Fibroblast of skin of left quadriceps (primary cell): ENCODE measurements at places on chromosomes 13 and 19.

DNA sequence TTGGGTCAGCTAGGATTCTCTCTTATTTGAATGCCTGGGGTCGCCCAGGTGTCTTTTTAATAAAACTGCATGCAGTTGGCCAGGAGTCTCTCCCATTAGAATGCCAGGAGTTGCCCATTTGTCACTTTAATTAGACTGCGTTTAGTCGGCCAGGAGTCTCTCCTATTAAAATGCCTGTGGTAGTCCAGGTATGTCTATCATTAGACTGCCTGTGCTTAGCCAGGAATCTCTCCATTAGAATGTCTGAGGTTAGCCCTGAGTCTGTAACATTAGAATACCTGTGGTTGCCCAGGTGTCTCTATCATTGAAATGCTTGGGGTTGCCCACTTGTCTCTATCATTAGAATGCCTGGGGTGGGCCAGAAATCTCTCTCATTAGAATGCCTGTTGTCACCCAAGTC lies 1470.9 kb downstream of the UQCRFS1 start:
- no peak for DNase-seq

GRCh38 chr13:48266150-48266549 lies 33.1 kb downstream of the ITM2B start:
- no peak for DNase-seq

GRCh38 chr13:41978007-41978406 lies 17.1 kb upstream of the VWA8 start:
- DNase-seq, result no peak

GRCh38 chr13:28657784-28658538 lies 969 bp upstream of the POMP start:
- no peak for DNase-seq

DNA sequence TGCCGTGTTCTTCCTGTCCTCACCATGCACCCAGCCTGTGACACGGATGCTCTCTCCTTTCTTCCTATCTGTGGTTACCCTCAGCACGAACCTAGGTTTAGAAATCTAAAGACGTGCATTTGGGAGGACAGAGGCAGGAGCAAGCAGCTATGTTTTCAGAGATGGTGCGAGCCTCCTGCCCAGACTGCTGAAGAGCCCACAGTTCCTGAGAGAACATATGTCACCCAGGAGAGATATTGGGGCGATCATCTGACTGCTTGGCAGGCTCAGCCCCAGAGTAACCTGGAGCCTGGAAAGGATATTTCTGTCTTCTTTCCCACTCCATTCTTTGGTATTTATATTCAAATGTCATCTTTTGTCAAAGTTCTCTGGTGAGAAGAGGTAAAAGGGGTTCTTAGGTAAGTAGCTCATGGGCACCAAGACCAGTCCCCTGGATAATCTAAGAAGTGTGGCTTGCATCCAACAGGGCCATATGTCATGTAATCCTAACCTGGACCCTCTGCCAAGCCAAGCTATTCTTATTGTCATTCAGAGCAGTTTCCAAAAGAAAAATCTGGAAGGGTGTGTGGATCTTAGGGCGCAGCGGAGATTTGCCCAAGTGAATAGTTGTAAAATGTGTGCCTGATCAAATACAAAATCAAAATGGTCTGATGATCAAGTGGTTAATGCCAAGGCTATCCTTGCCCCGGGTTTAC lies 59.5 kb downstream of the FGF9 start:
- DNase-seq, result no peak

GRCh38 chr19:5954293-5954692 lies 23.6 kb downstream of the RANBP3 start:
- no peak for DNase-seq

GRCh38 chr19:6065685-6066374 lies 44.5 kb downstream of the RFX2 start:
- no peak for DNase-seq

GRCh38 chr19:53553156-53553555 lies 15.2 kb downstream of the ZNF331 start:
- DNase-seq, result no peak

DNA sequence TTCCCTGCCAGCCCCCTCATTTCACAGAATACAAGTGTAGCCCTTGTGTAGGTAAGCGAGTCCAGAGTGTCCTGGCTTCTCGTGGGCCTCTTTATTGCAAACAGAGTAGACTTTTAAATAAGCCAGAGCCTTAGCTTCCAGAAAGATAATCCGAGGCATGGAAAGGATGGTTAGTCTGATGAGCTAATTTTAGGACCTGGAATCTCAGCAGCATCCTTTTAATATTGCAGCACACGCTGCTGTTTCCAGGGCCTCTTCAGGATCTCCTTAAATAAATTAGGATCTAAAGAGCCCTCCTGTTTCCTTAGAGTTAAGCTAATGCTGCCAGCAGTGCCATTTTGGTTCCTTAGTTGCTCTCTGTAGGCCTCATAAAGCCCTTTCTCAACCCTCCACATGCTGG lies 99.2 kb downstream of the RFC3 start:
- no peak for DNase-seq

- no peak for DNase-seq
Measured at GRCh38 chr19:47490847-47491246, 6.8 kb upstream of the KPTN start.

GRCh38 chr13:99124794-99125316 lies 75.8 kb upstream of the UBAC2 start:
- DNase-seq, result peak; percentile 61

GRCh38 chr19:7783991-7784423 lies 21.0 kb downstream of the CLEC4M start:
- DNase-seq, result no peak

DNA sequence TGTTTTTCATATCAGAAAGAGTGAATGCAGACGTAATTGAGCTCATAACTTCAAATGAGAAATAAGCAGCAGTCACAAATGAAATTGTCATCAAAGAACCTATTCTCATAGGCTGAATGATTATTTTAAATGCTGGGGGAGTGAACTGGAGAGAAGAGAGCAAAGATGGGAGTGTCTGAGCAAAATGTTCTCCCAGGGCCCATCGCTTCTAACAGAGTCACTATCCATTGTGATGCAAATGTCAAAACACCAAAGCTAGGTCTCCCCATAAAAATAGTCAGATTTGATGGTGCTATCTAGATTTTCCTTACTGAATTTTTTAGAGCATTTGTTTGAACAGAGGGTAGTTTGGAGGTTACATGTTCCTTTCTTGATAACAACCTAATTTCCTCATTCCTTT lies 278.7 kb downstream of the PCDH9 start:
- no peak for DNase-seq

- no peak for DNase-seq
Measured at GRCh38 chr19:47848823-47849473, 10.1 kb upstream of the TPRX2 start.

DNA sequence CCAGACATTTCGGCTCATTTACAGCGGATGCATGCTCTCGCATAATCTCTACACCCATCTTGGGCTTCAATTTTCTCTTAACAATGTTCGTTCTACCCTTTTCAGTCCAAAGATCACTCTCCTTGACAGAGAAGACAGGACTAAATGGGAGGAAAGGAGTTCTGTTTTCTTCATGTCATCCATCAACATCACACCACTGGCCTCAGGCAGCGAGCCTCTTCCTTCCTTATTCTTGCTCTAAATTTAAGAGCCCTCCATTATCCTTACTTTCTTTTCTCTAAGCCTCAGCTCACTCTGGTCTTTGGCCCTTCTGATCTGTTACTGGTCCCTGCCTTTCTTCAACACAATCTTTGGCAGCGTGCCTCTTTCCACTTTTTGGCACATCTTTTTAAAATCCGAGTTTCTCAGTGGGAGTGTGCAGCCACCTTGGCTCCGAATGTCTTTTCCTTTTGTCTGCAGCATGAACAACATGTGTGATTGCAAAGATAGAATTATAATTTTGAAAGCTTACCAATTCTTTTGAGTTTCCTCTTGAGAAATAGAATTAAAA lies 98.7 kb downstream of the FAM216B start:
- DNase-seq, result no peak

- DNase-seq, result no peak
Measured at GRCh38 chr19:18708452-18709231, 25.2 kb downstream of the CRTC1 start.

DNA sequence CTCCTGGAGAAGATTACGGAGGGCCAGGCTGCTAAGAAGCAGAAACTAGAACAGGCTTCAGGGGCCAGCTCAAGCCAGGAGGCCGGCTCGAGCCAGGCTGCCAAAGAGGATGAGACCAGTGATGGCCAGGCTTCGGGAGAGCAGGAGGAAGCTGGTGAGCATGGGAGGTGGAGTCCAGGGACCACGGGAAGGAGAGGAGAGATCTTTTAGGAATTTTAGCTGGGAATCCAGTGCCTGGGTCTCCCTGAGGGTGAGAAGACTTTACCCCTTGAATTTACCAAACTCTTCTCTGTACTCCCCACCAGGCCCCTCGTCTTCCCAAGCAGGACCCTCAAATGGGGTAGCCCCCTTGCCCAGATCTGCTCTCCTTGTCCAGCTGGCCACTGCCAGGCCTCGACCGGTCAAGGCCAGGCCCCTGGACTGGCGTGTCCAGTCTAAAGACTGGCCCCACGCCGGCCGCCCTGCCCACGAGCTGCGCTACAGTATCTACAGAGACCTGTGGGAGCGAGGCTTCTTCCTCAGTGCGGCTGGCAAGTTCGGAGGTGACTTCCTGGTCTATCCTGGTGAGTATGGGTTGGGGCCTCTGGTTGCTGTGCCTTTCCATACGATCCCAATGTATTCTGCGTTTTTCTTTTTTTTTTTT lies 824 bp downstream of the TSEN34 start:
- DNase-seq, result no peak

GRCh38 chr19:46624958-46625661 lies at the start of gene PTGIR:
PTGIR (minus strand) TSS chr19:46625089; CDS start chr19:46624225, 864 bp downstream.
- peak; percentile 56 for DNase-seq

DNA sequence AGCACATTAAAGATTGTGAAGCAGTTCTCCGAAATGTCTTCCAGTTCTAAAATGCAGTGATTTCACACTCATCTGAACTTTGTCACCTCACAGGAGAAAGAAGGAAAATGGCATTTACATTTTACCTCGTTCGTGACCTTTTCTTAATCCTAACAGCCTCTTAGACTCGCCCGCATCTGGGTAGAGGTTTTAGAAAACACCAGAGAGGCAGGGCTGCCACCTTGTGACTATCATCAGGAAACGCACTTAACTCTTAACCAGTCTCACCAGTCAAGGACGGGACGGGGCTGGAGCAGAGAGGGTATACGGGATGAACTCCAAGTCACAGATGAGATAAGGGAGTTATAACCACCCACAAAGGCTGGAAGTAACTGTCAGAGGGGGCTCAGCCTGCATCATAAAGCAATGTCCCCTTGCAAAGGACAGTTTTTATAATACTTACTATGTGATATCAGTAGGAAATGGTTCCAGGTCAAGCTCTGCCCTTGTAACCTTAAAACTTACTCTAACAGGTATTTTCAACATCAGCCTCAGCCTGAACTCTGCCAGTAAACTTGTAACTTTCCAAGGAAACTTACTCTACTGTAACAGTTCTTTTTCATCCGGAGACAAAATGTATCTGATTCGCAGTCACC lies 8.6 kb upstream of the CEACAM6 start:
- no peak for DNase-seq

DNA sequence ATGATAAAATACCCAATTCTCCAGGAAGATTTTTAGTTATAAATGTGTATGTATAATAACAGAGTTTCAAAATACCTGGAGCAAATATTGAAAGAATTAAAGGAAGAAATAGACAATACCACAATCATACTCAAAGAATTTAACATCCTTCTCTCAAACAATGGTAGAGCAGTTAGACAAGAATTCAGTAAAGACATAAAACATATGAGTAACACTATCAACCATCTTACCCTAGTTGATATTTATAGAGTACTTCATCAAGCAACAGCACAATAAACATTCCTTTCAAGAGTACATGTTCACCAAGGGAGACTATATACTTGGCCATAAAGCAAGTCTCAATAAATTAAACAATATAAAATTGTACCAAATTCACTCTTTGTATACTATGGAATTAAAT lies 108.4 kb downstream of the DLEU7 start:
- DNase-seq, result peak; percentile 23

DNA sequence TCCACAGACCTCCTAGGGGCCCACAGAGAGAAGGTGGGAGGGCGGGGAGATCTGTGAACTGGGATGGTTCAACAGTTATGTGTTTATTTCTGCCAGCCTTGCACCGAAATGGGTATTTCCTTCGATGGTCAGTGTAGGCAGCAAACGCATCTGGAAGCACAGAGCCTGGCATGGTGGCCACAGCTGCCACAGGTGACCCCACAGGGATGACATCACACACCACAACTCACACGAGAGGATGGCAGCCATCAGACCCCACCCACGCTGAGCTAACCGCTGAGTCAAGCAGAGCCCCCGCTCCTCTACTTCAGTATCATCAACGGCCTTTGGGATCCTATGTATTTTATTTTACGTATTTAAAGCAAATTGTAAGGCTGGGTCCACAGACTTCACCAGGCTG lies 37.4 kb downstream of the NAXD start:
- DNase-seq, result no peak

DNA sequence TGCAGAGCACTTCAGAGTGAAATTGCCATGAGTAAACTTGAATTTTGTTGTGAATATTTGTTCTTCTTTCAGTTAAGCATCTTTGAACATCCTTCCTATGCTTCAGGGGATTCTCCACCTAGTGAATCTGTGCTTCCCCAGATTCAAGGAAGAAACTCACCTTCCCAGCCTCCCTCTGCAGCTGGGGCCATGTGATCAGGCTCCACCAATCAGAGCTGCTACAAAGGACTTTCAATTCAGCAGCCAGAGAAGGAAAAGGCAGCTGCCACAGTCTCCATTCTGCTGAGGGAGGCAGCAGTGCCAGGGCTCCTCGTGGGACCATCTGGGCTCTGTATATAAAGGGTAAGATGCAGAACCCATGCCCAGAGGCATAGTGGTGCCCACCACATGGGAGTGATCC lies 89.7 kb upstream of the SIAH3 start:
- no peak for DNase-seq

- no peak for DNase-seq
Measured at GRCh38 chr19:16375157-16375935, 50.7 kb downstream of the KLF2 start.

- no peak for DNase-seq
Measured at GRCh38 chr13:71513411-71514033, 353.5 kb downstream of the DACH1 start.

DNA sequence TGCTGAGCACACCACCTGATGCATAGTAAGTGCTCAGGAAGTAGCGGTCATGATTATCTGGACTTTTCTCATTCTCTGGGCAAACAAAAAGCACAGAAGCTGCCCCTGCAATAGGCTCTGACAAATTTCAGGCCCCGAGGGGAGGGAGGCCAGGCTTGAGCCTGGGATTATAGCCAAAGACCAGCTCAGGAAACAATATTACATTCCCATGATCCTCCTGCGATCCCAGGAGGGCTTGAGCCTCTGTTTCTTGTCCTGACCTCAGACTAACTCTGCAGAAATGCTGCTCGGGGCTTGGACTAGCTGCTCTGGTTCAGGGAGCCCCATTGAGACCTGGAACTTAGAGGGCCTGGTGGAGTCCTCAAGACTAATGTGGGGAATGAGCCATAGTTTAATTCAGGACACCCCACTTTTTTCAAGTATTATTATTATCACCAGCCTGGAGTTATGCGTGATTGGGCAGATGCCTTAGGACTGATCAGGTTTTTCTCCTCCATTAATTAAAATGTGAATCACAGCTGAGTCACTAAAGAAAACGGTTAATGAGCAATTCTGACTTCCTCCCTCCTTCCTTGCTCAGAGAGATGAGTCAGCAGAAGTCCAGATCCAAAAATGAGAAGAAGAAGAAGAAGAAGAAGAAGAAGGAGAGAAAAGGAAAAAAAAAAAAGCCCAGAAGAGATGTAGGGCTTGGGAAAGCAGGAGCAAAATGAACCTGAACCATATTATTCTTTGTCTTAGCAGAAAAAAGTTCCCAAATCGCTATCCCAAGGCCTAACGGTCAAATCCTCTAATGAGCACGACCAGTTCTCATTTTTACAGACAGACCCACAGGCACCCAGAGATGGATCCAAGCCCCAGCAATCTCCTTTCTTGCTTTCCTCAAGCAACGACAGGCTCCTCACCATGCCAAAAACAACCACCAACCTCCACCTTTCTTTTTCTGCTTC lies 107.2 kb downstream of the CACNA1A start:
- peak; percentile 72 for DNase-seq
